ENCODE measurements at places on chromosomes 13 and 19.

DNA sequence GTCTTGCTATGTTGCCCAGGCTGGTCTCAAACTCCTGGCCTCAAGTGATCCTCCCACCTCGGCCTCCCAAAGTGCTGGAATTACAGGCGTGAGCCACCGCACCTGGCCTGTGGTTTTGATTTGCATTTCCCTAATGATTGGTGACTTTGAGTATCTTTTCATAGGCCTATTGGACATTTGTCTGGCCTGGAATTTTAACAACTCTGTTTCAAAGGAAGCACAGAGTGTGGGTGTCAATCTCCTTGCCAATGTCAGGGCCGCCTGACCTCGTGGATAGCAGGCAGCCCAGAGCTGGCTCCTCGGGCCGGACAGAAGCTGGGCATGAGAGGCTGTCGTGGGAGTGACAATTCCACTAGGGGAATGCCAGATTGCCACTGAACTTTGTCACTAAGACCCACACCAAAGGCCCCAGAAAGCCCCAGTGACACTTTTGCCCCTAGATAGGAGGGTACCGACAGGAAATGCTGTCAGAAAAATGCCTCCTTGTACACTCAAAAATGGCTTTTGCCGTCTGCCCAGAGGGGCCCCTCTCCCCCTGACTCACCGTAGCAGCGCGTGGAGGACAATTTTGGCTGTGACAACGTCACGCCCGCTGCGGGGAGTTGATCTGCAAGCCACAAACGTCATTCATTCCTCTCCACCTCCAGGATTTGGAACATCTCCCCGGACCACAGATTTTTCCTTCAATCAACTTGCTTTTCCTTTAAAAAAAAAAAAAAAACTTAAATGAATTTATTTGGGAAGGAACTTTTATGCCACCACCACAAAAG, 11.7 kb upstream of the ADGRE5 start:
- DNase-seq, result peak; percentile 34

- DNase-seq, result no peak
Observed at GRCh38 chr13:80454245-80454644, 113.3 kb upstream of the SPRY2 start.

DNA sequence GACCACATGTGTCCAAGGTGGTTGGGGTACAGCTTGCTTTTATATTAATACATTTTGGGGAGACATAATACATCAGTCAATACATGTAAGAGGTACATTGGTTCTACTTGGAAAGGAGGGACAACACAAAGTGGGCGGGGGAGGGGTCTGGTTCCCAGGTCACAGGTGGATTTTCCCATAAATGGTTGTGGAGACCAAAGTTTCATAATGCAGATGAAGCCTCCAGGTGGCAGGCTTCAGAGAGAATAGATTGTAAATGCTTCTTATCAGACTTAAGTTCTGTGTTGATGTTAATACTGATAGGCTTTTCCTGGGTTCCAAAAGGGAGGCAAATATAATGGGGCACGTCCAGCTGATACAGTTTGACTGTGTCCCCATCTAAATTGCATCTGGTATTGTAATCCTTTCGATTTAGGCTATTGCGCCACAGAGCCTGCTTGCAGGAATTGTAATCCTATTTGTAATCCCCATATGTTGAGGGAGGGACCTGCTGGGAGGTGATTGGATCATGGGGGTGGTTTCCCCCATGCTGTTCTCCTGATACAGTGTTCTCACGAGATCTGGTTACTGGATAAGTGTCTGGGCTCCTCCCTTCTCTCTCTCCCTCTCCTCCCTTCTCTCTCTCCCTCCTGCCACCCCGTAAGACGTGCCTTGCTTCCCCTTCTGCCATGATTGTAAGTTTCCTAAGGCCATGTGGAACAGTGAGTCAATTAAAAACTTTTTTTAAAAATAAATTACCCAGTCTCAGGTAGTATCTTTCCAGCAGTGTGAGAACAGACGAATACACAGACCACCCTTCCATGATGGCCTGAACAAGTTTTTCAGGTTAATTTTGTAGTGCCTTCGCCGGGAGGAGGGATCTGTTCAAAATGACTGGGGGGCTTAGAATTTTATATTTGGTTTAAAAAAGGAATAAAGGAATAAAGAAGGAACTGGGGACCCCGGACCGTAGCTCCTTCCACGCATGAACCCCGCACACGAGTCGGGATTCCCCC, 44.9 kb downstream of the ZNF823 start:
- no peak for DNase-seq

- no peak for DNase-seq
Observed at GRCh38 chr13:56718791-56719190, 421.9 kb upstream of the PRR20A start.

GRCh38 chr13:108146642-108147041, 68.7 kb downstream of the LIG4 start:
- no peak for DNase-seq

- peak; percentile 88 for DNase-seq
Observed at GRCh38 chr19:52171321-52172169, at the start of gene ZNF836. Gene ZNF836, minus strand, starts transcription at chr19:52171621. Its CDS starts 3,549 bp downstream, at chr19:52168072.

- DNase-seq, result no peak
Observed at GRCh38 chr13:73943137-73943964, 190.9 kb downstream of the KLF12 start.

DNA sequence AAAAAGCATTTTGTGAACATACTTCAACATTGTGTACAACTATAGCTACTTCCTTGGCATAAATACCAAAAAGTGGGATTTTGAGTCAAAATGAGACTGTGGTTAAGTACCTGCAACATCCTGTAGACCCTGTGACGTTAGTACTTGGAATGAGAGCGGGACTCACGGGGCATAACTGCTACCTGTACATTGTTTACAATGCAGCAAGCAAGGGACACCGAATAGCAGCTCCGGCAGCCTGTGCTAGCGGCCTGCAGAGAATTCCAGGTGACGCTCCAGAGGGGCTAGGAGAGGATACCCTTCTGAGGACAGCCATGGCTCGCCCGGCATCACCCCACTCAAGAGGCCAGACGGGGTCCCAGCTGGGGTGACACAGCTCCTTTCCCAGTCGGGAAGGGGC, 824 bp upstream of the ZNF331 start:
- no peak for DNase-seq

DNA sequence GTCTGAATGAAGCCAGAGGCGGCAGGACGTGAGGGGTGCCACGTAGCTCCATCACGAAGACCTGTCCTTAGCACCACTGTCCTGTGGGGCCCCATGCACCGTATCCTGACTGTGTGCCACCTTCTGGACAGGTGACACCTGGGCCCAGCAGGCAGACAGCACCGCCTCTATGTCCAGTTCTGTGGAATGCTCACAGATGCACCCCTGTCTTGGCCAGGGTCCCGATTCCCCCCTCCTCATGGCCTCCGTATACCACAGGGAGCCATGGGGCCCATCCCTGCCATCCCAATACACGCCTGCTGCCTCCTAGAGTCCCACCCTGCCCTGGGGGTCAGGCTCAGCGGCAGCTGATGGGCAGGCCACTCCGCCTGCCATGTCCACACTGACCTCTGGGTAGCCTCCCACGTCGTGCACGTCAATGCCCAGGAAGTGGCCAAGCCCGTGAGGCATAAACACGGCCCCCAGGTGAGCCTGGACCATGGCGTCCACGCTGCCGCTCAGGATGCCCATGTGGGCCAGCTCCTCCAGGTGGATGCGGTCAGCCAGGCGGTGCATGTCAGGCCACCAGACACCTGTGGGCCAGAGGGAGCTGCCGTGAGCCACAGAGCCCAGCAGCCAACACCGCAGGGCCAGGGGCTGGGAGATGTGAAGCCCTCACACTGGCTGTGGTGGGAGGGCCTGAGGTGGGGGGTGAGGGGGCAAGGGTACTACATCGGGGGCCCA, 17.6 kb downstream of the CEBPG start:
- peak; percentile 43 for DNase-seq

GRCh38 chr13:22017226-22017625, 346.4 kb downstream of the FGF9 start:
- no peak for DNase-seq

DNA sequence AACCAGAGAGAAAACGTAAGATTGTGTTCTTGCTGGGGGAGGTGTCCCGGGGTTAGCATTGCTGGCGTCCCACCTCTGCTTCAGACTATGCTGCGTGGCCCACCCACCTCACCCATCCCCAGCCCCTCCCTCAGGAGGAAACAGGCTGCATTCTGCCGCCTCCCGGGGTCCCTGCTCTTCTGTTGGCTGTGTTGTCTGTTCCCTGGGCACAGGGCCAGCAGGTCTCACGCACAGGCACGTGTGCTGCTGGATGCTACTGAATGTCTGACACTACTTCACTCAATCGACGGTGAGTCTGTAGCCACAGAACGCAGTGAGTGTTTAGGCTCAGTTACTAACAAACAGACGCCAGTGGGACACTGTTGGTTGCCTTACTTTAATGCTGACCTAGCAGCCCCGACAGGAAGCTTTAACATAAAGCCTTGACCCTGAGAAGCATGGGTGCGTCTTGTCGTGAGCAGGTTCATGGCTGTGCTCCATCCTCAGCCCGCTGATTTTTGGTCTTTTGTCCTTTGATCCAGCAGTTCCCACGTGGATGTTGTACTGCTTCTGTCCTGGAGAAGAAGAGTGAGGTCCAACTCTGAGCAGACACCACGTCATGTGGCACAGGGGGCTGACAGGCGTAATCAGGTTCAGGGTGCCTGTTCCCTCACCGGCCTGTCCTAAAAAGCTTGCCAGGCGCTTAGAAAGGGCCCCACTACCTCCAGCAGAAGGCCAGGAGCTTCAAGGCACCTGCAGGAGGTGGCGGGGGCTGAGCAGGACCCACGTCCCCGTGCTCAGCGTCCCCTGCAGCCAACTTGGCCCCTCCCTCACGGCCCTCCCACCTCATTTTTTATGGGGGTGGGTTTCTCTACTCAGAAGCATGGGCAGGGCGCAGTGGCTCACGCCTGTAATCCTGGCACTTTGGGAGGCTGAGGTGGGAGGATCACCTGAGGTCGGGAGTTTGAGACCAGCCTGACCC, 26.0 kb downstream of the NAXD start:
- DNase-seq, result no peak

- DNase-seq, result no peak
Observed at GRCh38 chr19:5211217-5211822, 129.3 kb downstream of the PTPRS start.

GRCh38 chr19:44722131-44723121, 23.5 kb downstream of the CEACAM16 start:
- DNase-seq, result no peak

DNA sequence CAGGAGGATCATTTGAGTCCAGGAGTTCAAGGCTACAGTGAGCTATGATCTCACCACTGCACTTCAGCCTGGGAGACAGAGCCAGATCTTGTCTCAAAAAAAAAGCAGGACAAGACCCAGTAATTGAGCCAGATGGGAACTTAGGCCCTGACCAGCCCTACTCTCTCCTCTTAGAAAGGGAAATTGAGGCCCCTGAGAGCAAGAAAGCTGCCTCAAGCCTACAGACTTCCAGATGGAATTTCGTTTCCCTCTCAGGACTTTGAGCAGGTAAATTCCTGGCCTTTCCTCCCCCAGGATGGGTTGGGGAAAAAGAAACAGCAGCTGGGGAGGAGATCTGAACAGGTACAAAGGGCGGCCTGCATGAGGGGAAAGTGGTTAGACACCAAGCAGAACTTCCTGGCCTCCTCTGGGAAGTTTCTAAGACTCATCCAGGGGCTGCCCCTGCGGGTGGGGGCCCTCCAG, 3.6 kb upstream of the BCL3 start:
- no peak for DNase-seq

GRCh38 chr13:74115133-74115532, 19.1 kb downstream of the KLF12 start:
- no peak for DNase-seq

DNA sequence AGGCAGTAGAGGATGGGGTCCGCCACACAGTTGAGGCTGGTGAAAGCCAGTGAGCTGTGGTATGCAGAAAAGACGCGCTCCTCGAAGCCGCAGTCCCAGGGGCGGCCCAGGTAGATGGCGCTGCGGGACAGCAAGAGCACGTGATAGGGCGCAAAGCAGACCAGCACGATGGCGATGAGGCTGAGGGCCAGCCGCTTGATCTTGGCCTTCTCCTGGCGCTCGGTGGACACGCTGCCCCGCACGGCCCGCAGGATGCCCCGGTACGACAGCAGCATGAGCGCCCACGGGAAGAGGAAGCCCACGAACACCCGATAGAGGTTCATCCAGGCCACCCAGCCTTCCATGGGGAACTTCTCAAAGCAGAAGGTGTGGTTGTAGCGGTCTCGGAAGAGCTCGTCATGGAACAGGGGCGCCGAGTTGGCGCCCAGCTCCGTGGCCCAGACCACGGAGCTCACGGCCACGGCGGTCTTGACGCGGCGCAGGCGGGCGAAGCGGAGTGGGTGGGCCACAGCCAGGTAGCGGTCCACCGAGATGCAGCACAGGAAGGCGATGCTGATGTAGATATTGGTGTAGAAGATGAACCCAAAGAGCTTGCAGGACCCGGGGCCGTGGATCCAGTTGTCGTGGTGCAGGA, 6.5 kb upstream of the OPA3 start:
- peak; percentile 59 for DNase-seq

- no peak for DNase-seq
Observed at GRCh38 chr13:88417801-88418200, 746.6 kb downstream of the SLITRK5 start.

DNA sequence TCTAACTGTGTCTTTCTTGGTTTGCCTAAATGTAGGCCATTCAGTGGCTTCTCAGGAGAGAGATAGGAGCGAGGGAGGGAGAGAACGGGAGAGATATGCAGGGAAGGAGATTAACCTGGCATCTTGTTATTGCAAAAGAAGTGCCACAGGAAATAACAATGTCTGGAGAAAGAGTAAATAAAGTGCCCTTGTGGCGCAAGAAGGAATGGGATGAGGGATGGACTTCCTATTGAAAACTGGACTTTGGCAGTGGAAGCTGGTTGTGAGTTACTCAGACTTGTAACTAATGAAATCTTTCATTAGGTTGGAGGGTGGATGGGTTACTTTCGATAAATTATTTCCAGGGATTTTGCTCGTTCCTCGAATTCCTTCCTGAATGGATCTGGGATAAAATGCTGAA, 136.1 kb downstream of the LACC1 start:
- DNase-seq, result no peak

DNA sequence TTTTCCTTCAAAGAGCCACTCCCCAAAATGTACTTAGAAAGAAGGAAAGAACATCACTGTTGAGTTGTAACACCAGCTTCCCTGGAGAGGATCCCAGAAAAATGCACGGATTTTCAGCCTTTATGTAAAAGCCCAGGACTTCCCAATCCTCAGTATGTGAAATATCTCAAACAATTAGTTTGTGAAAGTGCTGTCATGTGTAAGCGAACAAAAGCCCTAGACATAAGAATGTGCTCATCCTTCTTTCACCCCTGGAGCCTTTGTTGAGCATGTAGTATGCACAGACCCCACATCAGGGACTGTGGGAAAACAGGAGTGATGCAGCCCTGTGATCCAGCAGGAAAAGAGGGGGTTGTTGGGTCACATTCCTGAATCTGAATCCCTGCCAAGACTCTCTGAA, 441.4 kb upstream of the ZNF507 start:
- DNase-seq, result no peak

Data from breast epithelium (tissue), 4 donors.